ENCODE measurements at places on chromosomes 12 and 14.

DNA sequence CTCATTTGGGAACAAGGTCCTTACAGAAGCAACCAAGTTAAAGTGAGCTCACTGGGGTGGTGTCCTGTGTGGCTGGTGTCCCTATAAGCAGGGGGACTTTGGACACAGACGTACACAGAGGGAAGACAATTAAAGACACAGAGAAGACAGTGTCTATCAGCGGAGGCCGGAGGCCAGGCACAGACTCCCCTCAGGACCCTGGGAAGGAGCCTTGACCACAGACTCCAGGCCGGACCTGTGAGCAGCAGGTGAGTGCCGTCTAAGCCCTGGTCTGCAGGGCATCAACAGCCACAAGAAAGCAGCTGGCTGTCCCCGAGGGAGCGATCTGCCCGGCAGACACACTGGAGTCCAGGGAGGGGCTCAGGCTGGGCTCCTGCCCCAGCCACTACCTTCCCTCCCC is 219.1 kb upstream of the C14orf180 start:
- no peak for DNase-seq

DNA sequence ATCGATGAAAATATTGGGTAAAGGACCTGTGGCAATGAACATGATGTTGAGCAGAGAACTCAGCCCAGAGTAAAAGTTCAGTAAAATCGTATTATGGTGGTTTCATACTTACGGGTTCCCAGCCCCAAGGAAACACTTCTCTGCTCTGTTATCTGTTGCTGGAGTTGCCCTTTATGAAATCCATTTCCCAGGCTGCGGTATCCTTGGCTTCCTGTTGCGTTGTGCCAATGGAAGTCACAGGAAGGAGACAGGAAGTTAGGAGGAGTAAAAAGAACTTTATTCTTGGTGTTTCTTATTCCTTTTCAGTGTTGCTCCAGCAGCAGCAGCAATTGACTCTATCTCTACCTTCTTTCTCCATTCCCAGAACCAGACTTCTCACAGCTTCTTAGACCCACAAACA is 965.2 kb downstream of the VRK1 start:
- DNase-seq = no peak

DNA sequence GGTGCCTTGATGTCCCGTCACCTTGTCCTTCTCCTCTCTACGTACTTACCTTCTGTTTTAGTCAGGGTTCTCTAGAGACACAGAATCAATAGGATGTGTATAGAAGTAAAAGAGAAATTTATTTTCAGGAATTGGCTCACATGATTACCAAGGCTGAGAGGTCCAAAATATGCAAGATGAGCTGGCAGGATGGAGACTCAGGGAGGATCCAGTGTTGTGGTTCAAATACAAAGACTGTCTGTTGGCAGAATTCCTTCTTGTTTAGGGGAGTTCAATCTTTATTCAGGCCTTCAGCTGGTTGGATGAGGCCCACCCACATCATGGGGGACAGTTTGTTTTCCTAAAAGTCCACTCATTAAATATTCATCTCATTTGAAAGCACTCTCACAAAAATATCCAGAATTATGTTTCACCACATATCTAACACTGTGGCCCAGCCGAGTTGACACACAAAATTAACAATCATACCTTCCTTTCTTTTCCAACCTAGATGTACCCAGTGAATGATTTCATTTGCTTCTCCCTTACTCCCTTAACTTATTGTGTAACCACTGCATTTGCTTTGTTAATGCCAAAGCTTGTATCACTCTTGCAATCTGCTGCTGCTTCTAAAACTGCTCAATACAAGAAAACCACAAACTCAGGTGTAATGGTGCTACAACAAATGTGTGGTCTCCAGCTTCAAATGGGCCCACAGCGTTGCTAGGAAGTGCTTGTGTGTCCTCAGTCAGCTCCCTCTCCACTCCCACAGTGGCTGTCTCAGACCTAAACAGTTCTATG is 195.4 kb upstream of the ARHGAP5 start:
- no peak for DNase-seq

DNA sequence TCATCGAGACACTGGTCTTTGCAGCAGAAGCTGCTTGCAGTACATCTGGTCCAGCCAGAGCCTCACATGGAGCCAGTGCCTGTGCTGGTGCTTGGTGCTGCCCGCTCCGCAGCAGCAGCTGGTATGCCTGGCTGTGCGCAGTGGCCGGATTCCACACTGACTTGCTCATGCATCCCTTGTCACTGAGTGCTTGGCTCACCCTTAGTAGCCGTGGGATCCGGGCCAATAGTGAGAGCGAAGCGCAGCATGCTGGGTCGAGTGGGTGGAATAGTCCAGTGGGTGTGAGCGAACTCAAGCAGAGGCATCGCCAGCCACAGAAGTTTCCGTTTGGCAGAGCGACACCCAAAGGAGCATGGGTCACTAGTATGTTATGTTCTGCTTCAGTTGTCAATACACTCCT is 10.1 kb upstream of the FBXO33 start:
- peak; percentile 68 for DNase-seq

DNA sequence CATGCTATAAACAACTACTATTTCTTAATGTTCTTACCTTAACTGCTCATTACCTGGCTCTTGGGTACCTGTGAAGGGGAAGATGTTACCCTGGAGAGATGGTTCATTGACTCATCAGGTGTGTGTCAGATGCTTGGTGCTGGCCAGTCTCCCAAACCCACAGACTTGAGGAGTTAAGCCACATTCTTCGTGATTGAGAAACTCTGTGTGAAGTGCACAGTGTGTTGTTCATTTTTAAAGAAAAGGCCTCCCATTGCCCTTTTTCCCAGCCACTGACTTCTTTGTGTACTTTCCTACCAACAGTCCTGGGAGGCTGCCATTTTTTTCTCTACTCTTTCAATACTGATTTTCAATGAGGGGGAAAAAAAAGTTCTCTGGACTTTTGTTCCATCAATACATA is 3.2 kb downstream of the MGST1 start:
- peak; percentile 74 for DNase-seq

DNA sequence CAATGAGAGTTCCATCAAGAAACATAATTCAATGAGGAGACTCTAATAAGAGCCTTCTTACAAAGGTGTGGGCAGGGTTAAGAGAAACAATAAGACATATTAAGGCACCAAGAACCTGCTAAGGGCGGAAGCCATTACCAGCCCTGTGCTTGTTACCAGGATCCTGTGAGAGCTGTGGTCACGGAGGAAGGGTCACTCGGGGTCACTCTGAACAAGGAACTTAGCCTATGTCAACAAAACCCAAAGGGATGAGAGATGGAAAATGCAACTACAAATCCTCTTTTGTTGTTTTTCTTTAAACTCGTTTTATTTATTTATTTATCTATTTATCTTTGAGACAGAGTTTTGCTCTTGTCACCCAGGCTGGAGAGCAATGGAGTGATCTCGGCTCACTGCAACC is 460.4 kb upstream of the CCDC196 start:
- no peak for DNase-seq

DNA sequence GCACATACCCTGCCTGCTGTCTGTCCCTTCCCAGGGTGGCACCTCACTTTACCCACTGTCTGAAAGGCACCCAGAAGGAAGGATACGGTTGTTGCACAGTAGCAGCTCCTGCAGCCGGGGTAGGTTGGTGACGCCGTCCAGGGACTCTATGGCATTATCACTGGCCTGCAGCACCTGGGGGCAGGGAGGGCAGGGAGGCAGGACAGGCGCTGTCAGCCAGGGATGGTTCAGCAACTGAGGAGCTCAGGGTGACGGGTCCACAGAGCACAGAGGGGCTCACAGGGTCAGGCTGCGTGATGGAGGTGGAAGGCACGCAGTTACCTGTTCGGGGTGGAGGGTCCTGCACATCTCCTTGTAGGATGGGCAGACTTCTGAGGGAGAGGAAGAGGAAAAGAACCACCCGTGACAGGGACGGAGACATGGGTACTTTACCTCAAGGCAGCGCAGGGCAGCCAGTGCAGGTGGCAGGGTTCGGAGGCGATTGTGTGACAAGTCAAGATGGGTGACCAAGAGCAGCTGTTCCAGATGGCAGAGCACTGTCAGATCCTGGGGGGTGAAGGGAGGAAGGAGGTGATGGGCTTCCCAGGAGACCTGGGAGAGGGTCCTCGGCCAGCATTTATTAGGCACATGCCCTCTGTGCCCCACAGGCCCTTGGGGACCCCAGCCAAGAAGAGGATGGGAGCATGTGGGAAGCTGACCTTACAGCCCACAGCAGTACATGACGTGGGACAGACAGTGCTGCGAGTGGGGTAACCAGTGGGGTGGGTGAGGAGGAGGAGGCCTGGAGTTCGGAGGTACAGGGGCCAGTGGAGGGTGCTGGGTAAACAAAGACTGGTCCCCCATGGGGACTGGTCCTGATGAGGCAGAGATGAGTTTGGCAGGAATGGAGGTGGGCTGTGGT is 3.6 kb upstream of the TGM1 start:
- DNase-seq = no peak

DNA sequence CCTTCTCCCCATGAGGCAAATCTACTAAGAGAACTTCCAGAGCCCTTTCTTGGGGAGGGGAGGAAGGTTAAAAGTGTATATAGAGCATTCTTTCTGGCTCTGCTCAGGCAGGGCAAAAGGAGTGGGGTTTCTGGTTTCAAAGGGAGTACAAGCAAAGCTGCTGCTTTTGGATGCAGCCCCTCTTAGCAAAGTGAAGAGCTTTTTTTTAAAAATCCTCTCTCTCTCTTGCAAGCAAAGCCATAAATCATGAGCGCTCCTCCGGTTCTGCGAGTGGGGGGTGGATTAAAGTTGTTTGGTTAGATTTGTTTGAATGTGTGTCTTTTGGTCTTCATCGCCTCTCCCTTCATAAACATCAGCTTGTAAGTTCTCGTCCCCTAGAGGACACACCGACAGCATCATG is 546.6 kb upstream of the TBX3 start:
- no peak for DNase-seq

GRCh38 chr14:48536318-48536717 is 860.9 kb upstream of the MDGA2 start:
- no peak for DNase-seq

DNA sequence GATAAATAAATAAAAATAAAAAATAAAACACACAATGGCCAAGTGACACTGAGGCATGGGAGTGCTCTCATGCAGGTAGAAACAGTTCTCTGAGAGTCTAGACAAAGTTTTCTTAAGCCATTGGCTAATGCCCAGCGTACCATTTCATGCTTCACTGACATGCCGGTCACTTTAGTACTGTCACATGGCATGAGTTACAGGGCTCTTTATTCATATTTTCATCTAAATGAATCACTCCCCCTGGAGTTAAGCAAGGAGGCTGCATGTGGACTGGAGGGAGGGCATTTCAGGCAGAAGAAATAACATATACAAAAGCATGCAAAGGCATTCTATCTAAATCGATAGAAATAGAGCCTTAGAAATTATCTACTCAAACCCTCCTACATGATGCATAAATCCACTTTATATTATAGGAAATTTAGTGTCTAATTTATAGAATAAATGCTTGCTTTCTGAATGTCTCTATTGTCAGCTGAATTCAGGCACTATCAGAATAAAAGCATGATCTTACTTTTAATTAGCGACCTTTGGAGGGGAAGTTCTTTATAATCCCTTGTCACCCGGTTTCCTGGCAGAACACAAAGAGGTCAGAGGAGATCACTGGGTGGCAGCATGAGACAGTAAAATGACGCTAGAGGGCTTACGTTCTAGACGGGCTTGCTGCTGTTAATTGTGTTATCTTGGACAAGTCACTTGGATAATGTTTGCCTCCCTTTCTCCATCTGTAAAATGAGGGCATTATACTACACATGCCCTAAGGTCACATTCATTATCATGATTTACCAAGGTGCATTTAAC is 17.5 kb downstream of the DYRK4 start:
- no peak for DNase-seq

DNA sequence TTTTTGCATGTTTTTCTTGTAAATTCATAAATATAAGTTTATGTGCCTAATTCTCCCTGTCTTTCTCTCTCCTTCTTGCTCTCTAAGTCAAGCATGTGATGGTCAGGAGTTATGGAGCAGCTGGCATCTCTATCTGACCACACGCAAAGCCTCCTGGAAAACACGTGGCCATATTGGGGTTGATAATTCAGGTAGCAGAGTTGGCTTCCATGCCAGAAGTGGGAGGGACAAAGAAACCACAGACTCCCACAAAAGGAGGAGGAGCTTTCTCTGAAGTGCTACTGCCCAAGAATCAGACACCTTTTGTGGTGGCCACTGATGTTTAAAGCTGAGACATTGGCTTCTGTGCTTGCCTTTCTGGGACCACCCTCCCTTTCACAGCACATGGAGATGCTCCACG is 517.6 kb upstream of the TMEM132C start:
- DNase-seq = no peak

DNA sequence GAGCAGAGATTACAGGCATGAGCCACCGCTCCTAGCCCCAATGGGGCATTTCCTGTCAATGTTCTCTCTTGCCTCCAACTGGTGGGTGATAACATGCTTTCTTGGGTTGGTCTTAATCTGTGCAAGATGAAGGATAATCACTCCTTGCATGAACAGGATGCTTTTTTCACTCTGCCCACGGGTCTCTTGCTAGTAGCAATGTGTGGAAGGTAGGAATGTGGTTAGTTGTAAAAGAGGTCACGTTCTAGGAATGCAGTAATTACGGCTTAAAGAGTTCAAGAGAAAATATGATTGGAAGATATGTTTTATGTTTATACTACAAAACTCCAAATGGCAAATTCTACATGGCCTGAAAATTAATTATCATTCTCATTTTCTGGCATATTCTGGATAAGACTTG is 10.5 kb downstream of the RNASE10 start:
- DNase-seq = no peak

DNA sequence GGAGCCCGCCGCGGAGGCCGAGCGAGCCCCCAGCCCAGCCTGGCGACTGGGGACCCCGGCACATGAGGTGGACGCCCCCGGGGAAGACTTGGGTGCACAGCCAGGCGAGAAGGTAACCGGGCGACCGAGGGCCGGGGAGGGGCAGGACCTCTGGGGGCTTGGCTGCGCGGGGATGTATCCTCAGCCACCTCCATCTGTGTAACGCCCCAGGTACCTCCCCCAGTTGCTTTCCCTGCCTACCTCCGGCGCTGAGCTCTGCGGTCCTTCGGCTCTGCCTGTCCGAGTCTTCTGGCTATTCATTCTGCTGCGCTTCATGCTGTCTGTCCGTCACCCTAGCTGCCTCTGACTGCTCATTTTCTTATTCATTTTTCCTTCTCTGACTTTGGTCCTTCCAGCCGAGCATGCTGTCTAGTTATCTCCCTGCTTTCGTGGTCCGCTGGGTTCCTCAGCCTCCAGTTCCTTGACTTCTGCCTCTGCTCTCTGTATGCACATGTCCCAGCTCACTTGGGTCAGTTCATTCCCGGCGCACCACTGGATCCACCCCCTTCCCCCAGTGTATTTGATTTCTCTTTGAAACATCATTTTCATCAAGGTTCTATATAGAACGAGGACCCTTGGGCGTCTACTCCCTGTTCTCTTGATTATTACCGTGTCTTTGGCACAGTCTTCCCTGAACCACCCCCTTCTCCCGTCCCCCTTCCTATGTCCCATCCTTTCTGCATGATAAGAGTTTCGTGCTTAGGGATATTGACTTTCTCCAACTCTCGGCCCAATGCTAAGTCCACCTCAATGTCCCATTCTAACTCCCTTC is 612 bp downstream of the PHC1 start:
- peak; percentile 66 for DNase-seq

- no peak for DNase-seq
Measured at GRCh38 chr12:31499567-31499966, 91.4 kb downstream of the DENND5B start.
